Stimulated activated CD4-positive, alpha-beta T cell treated with anti-CD3 and anti-CD28 coated beads, Interleukin-1b, Interleukin-23, amount 100 ng/mL, for 48 hours (primary cell): ENCODE measurements at places on chromosomes 16 and 17.

GRCh38 chr17:27408891-27409290 is 47.4 kb upstream of the KSR1 start:
- DNase-seq, result no peak

- no peak for DNase-seq
Observed at GRCh38 chr17:76427501-76428231, 25.3 kb downstream of the UBE2O start.

DNA sequence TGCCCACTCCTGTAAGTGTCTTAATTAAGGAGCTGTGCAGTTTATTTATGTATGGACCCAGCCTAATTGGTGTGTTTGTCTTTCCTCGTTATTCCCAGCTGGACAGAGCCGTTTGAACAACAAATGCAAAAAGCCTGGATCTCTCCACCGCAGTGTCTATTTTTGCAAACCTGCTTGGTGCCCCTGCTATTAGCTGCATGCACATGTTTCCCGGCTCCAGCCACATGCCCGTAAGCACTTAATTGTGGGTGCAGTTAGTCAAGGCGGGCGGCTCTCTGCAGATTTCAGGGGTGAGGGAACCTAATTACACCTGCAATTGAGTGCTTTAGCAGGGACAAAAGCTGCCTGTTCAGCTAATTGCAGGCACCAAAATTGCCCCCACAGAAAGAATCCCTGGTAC is 74.0 kb upstream of the GSE1 start:
- no peak for DNase-seq

DNA sequence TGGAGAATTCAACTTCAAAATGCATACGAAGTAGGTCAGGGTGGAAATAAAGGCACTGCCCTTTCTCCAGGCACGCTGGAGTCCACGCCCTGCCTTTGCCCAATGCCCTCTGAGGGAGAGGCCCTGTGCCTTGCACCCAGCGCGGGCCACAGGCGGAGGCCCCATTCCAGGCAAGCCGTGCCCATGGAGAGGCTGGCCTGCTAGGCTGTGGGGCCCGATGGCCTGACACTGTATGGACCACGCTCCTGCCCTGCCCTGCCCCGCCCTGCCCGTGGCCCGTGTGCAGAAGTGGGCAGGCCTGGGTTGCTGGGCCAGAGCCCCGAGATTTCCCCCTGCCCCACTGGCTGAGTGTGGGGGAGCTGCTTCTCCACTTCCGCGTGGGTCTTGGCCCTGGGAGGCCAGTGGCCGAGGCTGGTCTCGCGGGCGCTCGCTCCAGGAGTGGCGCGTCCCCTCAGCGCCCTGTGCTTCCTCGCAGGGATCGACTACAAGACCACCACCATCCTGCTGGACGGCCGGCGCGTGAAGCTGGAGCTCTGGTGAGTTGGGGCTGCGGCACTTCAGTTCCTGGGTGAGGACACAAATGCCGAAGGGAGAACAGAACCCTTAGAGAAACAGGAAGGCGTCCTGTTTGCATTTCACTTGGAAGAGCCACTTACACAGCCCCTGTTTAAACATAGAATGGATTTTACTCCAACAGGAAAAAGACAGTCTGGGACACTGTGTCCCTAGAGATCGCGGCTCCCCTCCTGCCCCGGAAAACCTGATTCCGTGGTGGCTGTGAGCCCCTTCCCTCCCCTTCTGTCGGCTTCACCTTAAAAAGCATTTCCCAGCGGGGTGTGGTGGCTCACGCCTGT is 13.8 kb upstream of the WFIKKN1 start:
- DNase-seq, result no peak

DNA sequence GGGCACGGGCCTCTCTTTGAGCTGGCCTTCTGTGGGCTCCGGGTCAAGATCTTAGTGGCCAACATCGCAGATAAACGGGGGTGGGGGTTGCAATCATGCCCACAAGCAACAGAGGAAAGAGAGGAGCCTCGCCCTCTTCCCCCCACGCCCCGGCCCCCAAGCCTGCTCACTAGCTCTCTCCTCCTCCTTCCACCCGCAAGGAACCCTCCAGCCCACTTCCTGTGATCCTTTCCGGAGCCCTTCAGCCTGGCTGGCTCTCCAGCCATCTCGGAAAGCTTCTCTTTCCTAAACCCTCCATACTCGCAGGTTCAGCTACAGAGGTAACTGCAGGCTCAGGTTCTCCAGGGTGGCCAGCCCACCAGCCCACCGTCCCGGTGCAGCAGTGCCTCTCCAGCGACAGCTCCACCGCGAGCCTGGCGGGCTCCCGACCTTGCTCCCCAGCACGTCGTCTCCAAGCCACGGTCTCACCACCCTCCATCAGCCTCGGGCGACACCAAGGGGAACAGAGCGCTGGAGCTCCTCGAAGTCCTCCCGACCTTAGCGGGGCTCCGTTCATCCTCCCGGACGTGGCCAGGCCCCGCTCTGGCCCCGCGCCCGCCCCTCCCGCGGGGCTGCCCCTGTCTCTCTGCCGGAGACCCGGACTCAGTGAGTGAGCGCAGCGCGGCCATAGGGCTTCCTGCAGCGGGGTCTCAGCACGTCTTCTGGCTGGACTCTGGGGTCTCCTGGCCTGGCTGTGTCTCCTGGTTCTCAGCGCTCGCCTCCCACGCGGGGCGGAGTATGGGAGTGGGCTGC is 12.9 kb upstream of the ODF4 start:
- DNase-seq, result peak; percentile 11

GRCh38 chr17:8785547-8786413 is 13.4 kb downstream of the MFSD6L start:
- peak; percentile 56 for DNase-seq

DNA sequence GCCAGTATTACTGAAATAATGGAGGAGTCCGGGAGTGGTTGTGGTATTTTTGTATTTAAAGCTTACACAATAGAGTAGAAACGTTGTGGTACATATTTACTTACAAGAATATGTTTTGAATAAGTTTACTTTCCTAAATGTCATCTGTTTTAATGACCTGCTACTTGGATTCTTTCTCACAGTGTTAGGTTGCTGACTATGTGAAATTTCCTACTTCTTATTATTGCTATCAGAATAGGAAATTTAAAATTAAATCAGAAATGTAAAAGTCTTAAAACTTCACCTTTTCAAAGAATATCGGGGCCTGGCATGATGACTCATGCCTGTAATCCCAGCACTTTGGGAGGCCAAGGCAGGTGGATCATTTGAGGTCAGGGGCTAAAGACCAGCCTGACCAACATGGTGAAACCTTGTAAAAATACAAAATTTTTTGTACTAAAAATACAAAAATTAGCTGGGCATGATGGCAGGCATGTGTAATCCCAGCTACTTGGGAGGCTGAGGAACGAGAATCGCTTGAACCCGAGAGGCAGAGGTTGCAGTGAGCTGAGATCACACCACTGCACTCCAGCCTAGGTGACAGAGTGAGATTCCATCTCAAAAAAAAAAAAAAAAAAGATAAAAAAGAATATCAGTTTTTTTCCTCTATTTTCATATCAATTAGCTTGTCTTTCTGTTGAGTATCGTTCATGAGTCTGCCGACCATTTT is 77.8 kb downstream of the VMP1 start:
- DNase-seq, result peak; percentile 44

GRCh38 chr17:31515267-31515666 is 123.8 kb downstream of the RAB11FIP4 start:
- DNase-seq, result no peak

GRCh38 chr16:78048319-78048718 is 26.0 kb downstream of the CLEC3A start:
- DNase-seq, result no peak

GRCh38 chr16:84633622-84634021 is 14.7 kb upstream of the KLHL36 start:
- DNase-seq, result no peak

DNA sequence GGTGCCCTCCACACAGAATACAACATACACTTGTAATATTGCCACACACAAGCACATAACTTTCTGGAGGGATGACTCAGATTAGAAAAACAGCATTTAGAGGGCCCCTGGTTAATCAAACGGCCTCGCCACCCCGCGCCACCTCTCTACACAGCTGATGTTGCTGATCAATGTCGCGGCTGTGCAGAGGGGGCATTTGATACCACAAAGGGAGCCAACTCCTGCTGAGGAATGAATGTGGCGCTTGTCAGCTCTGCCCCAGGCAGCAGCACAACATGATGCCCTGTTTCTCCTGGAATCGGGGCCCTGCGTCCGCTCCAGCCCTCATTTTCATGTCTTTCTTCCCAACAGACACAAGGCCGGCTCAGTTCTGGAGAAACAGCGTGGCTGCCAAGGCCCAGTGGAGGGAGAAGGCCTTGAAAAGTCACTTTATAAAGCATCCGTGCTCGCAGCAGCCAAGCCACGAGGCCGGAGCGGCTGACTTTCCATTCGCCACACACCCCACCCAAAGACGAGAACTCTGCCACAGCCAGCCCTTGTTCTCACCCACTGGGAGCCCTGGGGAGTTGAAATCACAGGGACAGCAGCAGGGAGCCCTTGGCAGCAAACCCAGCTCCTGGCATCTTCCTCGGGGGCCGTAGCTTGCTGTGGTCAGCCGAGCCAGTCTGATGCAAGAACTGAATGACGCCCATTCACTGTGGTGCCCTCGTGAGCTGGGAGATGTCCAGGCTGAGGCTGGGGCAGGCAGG is 65.6 kb downstream of the XYLT1 start:
- no peak for DNase-seq

DNA sequence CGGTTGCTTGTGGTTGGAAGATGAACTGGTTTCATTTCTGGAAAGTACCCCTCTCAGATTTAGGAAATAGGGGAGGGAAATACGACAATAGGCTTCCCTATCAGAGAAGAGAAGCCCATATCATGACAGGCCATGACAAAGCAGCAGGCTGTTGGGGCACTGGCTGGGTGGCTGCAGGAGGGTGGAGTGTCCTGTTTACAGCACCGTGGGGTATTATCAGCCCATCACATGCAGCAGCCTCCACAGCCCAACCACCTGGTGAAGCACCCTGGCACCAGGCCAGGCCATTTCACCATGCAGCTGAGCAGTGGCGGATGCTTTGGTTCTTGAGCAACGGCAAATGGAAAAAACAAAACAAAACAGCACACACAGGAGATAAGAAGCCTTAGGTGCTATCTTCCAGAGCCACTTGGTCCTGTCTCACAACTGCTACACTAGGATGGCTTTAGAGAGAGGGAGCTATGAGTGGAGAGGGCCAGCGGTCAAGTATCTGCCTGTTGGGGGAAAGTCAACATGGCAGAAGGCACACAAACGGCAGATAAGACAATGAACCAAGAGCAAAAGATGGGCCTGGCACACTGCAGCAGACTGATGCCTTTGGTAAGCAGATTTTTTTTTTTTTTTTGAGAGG is 24.2 kb downstream of the FAM117A start:
- peak; percentile 81 for DNase-seq

- DNase-seq, result no peak
Observed at GRCh38 chr17:50785946-50786570, 18.7 kb upstream of the ANKRD40CL start.

- no peak for DNase-seq
Observed at GRCh38 chr16:68400924-68401460, 47.3 kb downstream of the SMPD3 start.

DNA sequence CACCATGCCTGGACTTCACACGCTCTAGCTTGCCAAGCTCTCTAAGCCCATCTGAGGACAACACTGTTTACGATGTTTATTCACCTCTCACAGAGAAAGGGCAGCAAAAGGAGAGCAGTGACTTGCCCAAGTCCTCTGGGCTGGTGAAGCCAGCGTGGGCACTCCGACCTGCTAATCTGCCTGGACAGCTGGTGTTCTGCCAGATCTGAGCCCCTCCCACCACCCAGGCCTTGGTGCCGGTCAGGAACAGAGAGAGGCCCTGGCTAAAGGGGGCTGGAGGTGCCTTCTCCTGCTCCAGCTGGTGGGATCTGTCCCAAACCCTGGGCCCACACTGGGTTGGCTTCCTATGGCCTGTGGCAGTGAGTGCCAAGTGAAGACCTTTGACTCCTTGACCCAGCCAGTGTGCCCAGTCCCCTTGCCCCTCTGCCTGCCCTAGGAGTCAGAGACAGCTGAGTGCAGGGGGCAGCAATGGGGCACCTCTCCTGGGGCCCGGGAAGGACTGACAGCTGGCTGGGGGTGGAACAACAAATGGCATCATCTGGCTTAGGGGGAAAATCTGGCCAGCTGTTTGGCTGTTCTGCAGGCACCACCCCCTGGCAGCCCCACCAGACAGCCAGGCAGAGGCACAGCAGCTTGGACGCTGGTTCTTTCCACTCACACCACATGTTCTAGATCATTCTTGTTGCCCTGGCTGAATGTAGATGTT is 1.8 kb upstream of the SLC4A1 start:
- no peak for DNase-seq

GRCh38 chr17:60641126-60641525 is 36.5 kb upstream of the BCAS3 start:
- DNase-seq, result no peak

DNA sequence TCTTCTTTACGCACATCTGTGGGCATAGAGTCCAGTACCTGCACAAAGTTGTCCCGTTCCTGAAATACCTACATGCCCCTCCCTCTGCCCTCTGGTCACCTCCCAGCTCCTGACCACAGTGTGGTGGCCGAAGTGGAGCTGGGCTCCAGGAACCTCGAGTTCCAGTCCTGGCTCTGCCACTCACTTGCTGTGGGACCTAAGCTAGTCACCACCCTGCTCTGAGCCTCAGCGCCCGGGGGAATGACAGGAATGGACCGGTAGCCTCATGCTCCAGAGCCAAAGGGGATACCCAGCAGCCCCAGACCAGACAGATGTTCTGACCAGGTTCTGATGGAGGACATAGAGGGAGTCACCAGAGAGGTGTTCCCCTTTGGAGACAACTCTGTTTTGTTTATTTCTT is 26.7 kb upstream of the ITGA3 start:
- no peak for DNase-seq

DNA sequence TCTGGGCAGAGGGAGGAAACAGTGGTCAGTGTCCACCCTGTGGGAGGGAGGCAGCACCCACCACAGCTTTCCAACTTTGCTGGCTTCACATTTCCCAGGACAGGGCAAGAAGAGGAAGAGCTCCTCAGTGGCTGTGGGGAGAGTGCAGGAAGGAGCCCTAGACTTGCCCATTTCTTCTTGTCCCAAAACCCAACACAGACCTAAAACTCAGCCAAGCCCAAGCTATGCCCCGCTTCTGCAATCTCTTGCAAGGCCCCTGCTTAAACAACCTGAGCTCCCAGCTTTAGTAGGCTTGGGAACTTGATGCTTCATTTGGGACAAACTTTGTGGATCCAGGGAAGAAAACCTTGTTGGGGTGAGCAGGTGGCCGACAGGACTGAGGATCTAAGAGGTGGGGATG is 173.8 kb downstream of the LGALS9B start:
- DNase-seq, result no peak

DNA sequence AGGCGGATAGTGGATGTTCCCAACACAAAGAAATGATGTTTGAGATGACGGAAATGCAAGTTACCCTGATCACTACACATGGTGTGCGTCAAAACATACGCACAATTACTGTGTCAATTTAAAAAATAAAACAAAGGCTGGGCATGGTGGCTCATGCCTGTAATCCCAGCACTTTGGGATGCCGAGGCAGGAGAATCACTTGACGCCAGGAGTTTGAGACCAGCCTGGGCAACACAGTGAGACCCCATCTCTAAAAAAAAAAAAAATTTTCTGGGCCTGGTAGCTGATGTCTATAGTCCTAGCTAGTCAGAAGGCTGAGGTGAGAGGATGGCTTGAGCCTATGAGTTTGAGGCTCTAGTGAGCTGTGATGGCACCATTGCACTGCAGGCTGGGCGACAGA is 51.8 kb downstream of the TEKT5 start:
- no peak for DNase-seq
